ENCODE measurements at places on chromosomes 12 and 14.

- DNase-seq, result no peak
These were observed 10.8 kb upstream of the PSMA6 start for GRCh38 chr14:35281341-35281740.

DNA sequence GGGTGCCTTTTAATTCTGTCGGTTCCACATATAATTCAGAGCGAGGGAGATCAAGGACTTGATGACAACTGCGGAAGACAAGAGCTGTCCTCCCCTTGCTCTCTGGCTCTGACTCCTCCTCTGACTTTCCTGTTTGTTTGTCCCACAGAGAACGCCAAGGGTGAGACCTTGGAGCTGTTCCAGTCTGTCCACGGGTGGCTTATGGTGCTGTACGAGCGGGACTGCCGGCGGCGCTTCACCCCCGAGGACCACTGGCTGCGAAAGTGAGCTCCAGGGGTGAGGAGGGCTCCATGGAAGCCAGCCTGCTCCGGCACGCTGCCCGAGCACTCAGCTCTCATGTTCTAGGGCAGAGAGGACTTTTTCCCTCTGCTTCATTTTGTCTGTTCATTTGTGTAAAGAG, 32.8 kb downstream of the UBE3B start:
- no peak for DNase-seq

- no peak for DNase-seq
These were observed 124.0 kb upstream of the TBX5 start for GRCh38 chr12:114529966-114530365.

GRCh38 chr14:98122527-98122926, 1149.5 kb downstream of the BCL11B start:
- no peak for DNase-seq

DNA sequence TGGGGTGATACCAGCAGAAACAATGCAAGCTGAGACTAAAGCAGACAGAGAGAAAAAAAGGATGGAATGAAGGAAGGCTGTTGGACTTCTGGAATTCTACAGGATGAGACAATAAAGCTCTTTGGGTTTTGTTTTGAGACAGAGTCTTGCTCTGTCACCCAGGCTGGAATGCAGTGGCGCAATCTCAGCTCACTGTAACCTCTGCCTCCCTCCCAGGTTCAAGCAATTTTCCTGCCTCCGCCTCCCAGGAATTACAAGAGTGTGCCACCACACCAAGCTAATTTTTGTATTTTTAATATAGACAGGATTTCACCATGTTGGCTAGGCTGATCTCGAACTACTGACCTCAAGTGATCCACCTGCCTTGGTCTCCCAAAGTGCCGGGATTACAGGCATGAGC, 115.4 kb downstream of the EXOC5 start:
- no peak for DNase-seq

DNA sequence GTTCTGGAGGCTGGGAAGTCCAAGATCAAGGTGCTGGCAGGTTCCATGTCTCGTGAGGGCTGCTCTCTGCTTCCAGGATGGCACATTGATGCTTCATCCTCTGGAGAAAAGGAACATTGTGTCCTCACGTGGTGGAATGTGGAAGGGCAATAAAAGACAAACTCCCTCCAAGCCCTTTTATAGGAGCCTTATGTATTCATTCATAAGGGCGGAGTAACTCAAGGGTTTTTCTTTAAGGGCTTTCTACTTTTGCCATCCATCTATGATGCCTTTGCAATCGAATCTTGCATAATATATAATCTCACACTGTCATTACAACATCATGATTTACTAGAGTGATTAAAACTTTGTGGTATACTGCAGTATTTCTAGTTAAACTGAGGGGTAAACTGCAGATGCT, 132.7 kb upstream of the DDHD1 start:
- no peak for DNase-seq

DNA sequence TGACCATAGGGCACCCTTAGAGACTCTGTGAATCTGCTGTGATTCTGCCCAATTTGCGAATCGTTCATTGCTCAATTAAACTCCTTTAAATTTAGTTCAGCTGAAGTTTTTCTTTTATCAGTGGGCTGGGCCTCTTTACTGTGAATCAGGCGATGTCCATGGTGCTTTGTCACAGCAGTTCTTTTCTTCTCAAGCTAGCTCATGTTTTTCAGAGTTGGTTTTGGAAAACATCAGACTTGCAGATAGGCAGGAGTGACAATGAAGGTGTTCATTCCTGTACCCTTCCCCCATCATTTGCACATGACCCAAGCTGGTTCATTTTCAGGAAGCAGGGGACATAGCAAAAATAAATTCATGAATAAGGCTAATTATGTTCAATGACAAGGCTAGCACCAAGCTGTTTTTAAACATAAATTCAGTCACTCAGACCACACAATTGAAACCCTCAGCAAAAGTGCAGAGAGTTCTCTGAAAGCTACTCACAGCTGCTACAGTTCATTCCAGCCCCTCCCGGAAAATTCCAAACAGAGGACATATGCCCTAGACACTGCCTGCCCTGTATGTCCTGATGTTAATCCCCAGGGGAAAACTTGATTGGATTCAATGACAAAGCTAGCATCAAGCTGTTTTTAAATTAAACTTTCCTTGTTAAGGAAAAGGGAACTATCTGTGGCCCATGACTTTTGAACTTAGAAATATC, 383.3 kb downstream of the C12orf75 start:
- no peak for DNase-seq

DNA sequence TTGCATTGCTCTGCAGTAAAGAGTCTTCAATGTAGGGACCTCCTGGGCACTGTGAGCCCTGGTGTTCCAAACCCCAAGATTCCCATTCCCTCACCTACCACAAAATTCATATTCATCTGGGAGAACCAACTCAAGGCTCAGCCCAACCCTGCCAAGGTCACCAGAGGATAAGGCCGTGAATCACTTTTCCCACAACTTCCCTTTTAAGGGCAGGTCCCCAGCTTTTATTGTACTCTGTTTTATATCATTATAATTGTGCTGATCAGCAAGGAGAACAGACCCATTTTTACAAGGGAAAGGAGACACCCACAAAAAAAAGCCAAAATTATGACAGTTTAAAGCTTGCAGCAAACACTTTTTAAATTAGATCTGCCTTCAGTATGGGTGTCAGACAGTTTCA, 363.0 kb upstream of the FKBP4 start:
- no peak for DNase-seq

DNA sequence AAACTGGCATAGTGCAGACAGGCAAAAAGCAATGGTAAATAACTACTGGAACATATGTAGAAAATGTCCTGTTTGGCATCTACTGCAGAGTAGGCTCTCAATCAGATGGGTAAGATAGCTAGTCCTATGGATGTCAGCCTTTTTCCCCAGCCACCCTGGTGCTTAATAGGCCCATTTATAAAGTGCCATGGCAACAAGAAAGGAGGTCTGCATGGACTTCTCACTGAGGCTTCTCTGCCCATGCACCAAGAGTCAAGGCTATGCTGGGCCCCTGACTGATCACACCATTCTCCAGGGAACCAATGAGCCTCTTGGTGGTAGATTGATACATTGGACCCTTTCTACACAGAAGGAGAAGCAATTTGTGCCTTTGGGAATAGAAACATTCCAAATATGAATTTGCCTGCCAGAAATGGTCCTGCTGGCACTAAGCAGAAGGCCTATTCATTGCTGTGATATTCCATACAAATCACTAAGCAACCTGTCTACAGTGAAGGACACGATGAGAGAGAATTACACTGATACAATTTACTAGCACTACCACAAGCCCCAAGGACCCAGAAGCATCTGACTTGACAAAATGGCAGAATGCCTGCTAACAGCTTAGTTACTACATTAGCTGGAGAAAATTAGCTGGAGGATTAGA, 43.8 kb downstream of the RESF1 start:
- DNase-seq, result no peak

DNA sequence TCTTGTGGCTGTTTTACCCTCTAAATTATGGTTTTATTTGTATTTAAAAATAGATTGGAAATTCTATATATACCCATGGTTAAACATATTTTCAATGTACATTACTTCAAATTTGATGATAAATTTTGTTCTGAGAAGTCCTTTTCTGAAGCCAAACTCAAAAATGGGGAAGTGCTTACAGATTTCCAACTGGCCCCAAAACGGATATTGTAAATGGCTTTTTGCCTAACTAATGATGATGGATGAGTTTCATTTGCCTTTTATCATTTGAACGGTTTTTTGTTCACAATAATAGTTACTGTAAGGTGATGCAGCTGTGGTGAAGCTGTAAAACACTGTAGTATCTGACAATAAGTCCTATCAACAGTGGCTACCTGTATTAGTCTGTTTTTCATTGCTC, 136.9 kb downstream of the FUT8 start:
- no peak for DNase-seq

DNA sequence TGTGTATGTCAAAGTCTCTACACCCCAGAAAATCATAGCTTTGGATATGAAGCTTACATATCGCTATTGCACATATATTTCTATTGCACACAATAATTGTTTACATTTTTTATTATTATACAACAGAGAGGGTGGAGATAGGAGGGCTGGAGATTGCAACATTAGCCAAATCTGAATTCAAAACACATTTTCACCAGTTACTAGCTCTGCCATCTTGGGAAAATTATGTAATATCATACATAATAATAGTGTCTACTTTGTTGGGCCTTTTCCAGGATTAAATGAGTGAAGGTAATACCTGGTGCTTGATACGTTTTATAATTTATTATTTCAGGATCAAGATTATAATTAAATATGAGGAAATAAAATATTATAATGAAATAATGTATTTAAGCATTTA, 507.4 kb upstream of the TBX3 start:
- DNase-seq, result no peak

GRCh38 chr14:26286081-26286912, 311.5 kb downstream of the NOVA1 start:
- DNase-seq, result no peak

GRCh38 chr12:88630561-88630960, 50.3 kb upstream of the KITLG start:
- DNase-seq, result no peak

GRCh38 chr14:96198430-96199130, 6.1 kb upstream of the BDKRB2 start:
- no peak for DNase-seq

GRCh38 chr14:78863143-78863542, 693.0 kb downstream of the NRXN3 start:
- DNase-seq, result no peak

- no peak for DNase-seq
These were observed 150.9 kb downstream of the TTLL5 start for GRCh38 chr14:75811872-75812499.

DNA sequence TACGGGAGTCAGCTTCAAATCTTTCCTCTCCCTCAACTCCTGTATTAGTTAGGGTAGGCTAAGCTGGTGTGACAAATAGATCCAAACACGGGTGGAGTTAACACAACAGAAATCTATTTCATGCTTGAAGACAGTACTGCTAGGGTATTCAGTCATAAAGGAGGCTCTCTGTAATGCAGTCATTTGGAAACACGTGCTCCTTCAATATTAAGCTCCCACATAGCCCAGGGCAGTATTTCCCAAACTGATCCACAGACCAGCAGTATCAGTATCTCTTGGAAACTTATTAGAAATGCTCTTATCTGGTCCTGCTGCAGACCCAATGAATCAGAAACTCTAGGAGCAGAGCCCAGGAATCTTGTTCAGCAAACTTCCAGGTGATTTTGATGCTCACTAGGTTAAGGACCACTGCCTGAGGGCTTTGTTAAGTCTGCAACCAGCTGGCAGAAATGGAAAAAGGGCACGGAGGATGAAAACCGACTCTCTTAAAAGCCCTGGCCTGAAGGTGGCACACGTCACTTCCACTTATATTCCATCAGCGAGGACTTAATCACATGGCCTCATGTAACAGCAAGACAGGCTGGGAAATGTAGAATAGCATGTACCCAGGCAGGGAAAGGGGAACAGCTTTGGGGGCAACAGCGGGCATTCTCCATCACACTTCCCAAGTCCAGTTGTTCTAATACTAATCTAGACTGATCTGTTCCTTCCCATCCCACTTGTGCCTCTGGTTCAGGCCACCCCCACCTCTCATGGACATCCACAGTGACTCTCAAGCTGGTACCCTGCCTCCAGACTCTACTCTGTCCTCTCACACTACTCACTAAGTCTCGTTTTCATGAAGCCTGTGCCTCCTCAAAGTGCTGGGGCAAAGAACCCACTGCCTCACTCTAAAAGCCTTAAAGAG, 38.2 kb upstream of the RIC8B start:
- DNase-seq, result no peak

- no peak for DNase-seq
These were observed 498.9 kb downstream of the DIO2 start for GRCh38 chr14:79712302-79712950.

- DNase-seq, result peak; percentile 55
These were observed 449 bp upstream of the LTBP2 start for GRCh38 chr14:74612350-74613021.

DNA sequence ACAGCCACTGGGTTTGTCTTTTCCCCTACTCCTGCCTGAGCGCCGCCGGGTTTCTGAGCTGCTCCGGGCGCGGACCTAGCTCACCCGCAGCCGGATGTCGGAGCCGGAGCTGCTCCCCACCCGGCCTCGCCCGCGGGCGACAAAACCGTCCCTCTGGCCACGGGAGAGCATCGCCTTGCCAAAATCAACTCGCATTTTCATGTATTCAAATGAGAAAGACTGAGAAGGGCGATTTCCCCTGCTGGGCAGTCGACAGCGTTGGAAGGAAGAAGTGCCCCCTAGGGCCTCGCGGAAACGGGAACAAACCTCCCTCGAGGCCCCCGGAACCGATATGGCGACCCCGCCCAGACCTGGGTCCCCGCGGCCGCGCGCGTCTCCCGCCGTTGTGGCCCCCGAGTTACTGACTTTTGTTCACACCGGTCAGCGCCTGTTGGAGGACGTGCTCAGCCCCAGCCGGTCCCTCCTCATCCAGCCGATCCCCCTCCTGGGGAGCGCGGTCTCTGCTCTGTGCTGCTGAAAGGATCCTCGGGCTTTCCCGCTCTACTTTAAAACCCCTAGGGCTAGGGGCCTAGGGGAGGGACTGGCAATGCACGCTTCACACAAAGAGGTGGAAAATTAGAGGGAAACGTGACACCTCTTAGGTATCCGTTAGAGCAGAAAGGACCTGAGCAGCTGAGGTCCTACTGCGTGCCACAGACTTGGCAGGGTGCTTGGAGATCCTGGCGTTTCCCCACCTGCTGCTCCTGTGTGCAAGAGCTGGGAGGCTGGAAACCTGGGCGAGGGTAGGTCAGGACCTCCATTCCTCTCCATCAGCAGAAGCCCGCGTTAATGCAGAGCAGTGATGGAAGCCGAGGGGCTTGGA, 4.3 kb downstream of the TTC6 start:
- no peak for DNase-seq

GRCh38 chr14:102592763-102593060, 263 bp downstream of the RCOR1 start:
- DNase-seq, result no peak

GRCh38 chr12:82357340-82357739, 847 bp downstream of the CCDC59 start:
- DNase-seq, result no peak

DNA sequence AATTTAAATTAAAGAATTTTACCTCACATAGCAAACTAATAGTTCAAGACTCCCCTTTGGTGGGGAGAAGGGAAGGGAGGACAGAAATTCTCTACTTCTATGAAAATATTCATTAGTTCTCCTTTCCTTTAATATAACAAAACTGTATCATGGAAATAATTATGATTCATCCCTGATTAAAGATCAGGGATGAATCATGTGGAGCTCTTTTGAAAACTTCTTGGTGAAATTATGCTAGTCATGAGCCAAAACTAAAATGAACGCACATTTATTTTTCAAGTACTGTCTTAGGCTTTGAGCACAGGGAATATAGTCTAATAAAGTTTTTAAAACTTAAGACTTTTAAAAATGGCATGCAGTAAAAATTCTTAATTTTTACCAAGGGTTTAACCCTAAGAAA, 17.1 kb downstream of the TMBIM4 start:
- no peak for DNase-seq

- DNase-seq, result no peak
These were observed 19.3 kb downstream of the PPP2R5E start for GRCh38 chr14:63523735-63524426.
